ENCODE measurements at places on chromosomes 12 and 14. TPM values are rescaled to one million over a fixed set of nuclear protein-coding genes. Genes with fewer than 3 reads are reported as not detected.

DNA sequence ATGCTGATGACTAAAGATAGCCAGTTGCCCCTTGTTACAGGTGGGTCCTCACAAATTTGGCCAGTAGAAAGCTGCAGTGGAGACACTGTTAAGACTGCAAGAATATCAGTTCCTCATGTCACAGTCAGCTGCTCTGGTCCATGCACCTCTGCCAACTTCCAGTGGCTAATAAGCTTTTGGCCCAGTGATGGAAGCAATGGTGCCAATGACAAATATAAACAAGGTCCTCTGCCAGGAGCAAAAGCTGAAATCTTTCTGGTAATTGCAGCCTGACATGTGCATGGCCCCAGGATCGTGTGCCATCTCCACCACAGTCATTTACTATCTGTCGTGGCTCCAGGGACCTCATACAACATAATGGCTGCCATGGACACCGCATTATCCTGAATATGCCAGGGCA, 85.4 kb upstream of the TMEM260 start:
- DNase-seq, result no peak
- no peaks in the 10 kb centered on the region for H3K36me3 ChIP-seq
- H3K27ac ChIP-seq, result no peak overlapping the region
- H3K27me3 ChIP-seq, result peaks cover 4% of the 10 kb centered on the region
- peaks cover 10% of the 10 kb centered on the region for H3K4me1 ChIP-seq
- no peak overlapping the region for H3K4me3 ChIP-seq

GRCh38 chr14:31961896-31962295, 115.2 kb upstream of the ARHGAP5 start:
- no peaks in the 10 kb centered on the region for H3K4me1 ChIP-seq
- H3K27me3 ChIP-seq, result no peaks in the 10 kb centered on the region
- no peak overlapping the region for H3K27ac ChIP-seq
- H3K36me3 ChIP-seq, result no peaks in the 10 kb centered on the region
- H3K4me3 ChIP-seq, result no peak overlapping the region

The ZNF10 gene
- total RNA-seq, result 7.2 TPM

The ASCL1 gene
- not detected for total RNA-seq

DNA sequence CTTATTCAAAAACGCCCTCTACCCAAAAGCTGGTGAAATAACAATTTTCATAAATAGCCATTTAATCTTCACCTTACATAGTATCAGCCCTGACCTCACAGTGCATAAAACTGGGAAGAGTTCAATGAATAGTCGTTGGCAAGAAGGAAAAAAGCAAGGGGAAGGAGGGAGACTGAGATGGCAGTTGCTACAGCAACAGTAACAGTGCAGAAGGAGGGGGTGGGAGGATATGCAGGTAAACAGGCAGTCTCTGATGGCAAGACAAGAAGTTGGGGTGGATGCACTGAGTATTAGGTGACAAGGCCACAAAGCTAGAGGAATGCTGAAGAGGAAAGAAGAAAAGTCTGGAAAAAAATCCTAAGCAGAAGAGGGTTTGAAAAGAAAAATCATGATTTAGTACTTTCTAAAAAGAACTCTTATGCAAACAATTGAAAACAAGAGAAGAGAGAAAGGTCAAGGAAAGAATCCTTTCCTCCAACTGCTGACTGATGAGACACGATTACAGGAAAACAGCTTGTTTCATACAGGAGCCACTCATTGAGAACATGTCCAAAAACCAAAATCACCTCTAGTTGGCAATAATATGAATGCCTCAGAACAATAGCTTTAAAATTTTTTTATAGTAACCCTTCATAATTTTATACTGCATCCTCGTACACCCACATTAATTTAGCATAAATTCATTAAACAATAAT, 56.0 kb downstream of the DCAF5 start:
- peaks cover 31% of the 10 kb centered on the region for H3K4me1 ChIP-seq
- DNase-seq, result no peak
- no peak overlapping the region for H3K4me3 ChIP-seq
- H3K27me3 ChIP-seq, result no peaks in the 10 kb centered on the region

Data from activated CD8-positive, alpha-beta T cell treated with anti-CD3 and anti-CD28 coated beads for 36 hours (primary cell).